ENCODE measurements at places on chromosomes 1 and 21.

DNA sequence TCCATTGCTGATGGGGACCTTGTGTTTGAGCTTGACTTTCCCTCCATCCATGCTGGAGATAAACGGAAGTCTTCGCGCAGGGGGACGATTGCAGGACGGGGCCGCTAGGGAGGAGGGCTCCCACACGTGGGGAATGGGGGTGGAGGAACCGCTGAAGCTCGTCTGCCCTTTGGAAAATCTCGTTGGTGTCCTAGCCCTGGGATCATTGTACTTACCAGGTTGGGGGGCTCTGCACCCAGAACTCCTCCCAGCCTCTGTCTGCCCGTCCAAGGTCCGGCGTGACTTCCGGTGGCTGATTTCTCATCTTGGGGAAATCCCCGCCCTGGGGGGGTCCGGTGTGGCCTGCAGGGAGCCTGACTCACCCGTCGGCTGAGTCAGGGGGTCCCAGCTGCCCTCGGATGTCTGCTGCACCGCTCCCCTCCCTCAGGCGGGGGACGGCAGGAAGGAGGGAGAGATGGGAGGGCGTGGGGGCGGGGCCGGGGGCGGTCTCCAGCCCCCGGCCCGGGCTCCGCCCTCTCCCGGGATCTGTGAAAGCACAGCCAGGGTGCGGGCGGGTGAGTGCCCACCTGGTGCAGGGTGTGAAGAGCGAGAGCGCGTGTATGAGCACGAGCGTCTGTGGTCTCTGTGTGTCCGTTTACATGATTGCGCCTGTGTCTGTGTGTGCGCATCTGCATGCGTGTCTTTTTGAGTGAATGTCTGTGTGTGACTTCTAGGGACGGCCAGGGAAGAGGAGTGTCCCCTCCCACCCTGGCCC, 35.8 kb downstream of the PIK3CD start:
- peak; percentile 62 for DNase-seq

DNA sequence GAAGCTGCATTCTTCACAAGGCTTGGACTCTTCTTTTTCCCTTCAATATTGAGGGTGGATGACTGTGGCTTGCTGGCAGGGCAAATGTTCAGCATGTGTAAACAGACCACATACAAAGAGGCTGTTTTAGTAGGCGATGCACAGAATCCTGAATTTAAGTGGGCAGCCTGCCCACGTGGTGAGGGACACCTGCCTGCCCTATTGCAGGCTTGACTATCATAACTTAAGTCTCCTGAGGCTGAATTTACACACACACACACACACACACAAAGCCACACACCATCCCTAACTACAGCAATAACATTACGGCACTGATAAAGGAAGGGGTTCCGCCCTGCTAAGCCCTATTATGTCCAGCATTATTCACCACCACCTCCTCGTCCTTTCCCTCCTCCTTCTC, 15.9 kb downstream of the SYT2 start:
- no peak for DNase-seq

DNA sequence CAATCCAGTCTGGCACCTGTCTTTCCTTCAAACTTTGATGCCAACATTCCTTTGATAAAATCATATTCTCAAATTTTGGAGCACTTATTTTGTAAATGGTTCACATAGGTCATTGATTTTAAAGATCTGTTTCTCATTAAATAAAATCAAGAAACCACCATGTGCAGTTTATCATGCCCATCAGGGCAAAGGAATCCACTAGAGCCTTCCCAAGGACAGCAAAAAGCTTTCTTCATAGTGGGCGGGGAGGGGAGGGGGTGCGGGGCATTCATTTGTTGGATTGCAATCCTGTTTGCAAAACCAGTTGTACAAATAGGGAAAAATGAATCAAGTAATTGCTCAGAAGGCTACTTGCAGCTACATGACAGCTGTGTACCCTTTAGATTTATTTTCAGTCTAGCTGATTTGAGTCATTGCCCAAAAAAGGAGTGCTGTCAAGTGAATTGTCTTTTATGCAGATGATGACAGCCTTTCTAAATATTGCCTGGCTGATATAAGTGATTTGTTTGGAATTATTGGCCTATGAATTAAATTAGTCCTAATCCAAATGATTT, 23.0 kb downstream of the LRRC8B start:
- no peak for DNase-seq

DNA sequence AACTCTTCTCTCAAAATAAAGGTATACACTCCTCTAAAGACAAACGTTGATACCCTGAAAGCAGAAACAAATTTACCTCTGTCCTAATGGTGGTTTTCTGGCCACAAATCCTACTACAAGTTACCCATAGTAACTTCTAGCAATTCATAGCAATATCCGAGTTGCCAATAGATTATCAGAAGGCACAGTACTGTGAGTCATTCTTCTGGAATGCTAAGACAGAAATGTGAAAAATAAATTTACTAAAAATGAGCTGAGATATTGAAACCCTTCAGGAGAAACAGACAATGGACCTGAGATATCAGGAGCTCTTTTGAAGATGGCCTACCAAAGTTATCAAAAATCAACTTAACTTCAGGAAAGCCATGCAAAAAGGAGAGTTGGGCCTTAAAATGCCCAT, 715.0 kb upstream of the ADAMTS5 start:
- DNase-seq = no peak

- DNase-seq = peak; percentile 39
These were observed 19.2 kb downstream of the RIMS3 start for GRCh38 chr1:40646315-40646714.
